Stimulated activated naive CD8-positive, alpha-beta T cell treated with anti-CD3 and anti-CD28 coated beads, Interleukin-15, amount 100 ng/mL, for 72 hours (primary cell): ENCODE measurements at places on chromosomes 11 and 22.
A peak's percentile ranks its signal among the peaks of the same experiment; 100 is the strongest.

DNA sequence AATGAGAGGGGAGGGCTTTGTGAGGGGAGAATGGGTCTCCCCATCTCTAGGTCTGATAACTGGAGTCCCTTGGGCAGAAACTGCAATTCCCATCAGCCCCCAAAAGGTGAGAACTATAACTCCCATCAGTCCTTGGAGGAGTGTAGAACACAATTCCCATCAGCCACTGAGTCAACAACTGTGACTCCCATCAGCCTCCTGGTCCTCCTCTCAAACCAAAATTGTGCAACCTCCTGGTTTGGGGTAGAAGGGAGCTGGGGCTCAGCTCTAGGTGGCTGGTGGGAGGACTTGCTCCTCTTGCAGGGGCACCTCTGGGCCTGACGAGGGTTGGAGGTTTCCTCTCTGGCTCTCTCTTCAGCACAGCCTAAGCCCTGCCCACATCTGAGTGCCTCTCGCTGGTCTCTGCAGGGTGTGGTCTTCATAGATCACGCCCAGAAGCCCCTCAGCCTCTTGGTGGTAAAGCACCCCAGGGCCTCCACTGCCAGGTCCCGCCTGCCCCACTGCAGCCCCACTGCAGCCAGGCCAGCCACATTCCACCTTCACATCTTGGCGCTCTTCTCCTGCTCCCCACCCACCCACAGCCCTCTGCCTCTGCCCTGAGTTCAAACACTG, 18.5 kb downstream of the SLC22A12 start:
- no peak for DNase-seq

- DNase-seq, result peak; percentile 47
Measured at GRCh38 chr22:27801202-27801615, 347 bp downstream of the MN1 start.

- no peak for DNase-seq
Measured at GRCh38 chr11:440065-441042, 1.5 kb downstream of the ANO9 start.

DNA sequence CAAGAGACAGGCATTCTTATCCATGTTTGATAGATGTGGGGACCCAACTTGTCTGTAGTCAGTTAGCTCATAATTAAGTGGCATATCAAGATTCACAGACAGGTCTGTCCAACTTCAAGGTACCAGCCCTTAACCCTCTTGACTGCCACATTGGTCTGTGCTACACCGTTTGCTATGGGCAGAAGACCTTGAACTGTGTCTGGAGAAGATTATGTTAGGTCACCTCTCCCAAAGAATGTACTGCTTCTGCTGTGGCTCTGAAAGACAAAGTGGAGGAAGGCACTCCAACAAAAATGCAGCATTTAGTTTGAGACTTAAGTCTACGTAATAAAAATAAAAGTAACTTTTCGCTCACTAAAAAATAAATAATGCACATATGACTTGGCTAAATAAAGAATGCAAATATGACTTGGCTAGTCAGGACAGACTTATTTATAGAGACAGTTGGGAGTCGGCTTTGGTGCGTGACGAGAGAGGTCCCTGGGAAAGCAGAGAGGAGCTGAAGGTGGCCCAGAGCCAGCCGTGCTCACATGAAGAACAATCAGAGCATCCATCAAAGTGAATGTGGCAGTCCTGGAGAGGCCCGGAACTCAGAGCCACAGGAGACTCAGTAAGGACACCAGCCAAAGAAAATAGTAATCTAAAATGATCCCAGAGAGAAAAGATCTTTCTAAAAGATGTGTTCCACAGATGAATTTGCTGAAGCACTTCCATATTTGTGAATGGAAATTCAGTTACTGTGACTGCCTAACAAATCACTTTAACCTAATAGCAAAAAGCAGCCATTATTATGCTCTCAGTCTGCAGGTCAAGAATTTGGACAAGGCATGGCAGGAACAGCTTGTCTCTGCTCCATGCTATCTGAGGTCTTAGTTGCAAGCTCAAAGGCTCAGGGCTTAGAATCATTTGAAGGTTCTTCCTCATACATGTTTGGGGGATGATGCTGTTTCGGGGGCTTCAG, 35.0 kb downstream of the CWC15 start:
- DNase-seq, result no peak

DNA sequence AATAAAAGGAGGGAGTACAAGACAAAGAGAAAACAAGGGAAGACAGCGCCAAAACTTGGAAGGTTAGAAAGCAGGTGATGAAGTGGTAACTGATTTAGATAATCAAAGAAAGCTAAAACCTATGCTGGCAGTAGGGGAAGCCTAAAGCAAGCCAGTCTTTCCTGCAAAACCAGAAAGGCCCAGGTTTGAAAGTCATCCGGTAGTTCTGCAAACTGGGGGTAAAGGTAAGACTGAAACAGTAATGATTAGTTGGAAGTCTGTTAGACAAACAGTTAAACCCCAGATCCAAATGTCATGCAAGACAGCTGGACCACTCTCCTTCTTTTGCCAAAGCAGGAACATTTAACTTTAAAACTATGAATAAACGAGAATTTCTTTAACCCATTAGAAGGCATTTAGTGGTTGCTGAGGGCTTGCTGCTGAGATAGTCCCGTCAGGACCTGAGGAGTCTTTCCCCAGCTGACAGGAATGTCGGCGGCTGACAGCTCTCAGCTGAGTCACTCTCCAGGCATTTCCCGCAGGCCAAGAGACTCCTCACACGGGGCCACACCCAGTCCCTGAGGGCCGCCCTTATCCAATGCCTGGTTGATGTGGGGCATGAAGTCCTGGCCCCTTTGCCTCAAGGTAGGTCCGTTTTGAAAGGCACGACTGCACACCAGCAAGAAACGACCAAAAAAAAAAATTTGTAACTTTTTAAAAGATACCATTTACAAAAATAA, 36.3 kb upstream of the CFAP300 start:
- no peak for DNase-seq

DNA sequence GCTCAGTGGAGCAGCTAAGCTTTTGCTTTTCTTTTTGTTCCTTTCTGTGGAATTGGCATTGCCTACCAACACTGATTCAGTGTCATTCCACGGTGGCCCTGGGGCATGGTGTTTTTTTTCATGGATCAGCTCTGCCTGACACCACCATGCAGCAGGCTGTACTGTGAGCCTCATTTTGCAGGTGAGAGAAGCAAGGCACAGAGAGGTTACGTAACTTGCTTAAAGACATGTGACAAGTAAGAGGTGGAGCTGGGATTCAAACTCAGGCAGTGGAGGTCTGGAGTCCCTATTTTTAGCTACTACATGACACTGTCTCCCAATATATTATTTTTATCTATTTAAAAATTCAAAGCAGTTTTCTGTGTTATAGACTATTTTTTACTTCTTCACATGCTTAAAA, 44.4 kb downstream of the APOL3 start:
- no peak for DNase-seq

GRCh38 chr11:116122697-116123472, 618.7 kb upstream of the CADM1 start:
- no peak for DNase-seq
